Right lobe of liver (tissue), 6 donors: ENCODE measurements at places on chromosomes 1 and 21.

- H3K27me3 ChIP-seq, result no peaks in the 10 kb centered on the region
- H3K4me1 ChIP-seq, result no peaks in the 10 kb centered on the region
- no peaks in the 10 kb centered on the region for H3K36me3 ChIP-seq
- no peak overlapping the region for H3K4me3 ChIP-seq
These were observed 460.0 kb downstream of the NCAM2 start for GRCh38 chr21:21458124-21458631.

- no peaks in the 10 kb centered on the region for H3K4me1 ChIP-seq
- no peaks in the 10 kb centered on the region for H3K27me3 ChIP-seq
- no peaks in the 10 kb centered on the region for H3K36me3 ChIP-seq
- no peak for DNase-seq
These were observed 16.7 kb downstream of the ITPKB start for GRCh38 chr1:226722240-226722900.

- H3K4me3 ChIP-seq, result no peak overlapping the region
- no peaks in the 10 kb centered on the region for H3K4me1 ChIP-seq
- H3K27ac ChIP-seq, result no peak overlapping the region
- DNase-seq, result no peak
- H3K27me3 ChIP-seq, result no peaks in the 10 kb centered on the region
These were observed 324.0 kb upstream of the GREM2 start for GRCh38 chr1:240935920-240936319.

- H3K4me3 ChIP-seq, result no peak overlapping the region
- no peak for DNase-seq
- no peaks in the 10 kb centered on the region for H3K27me3 ChIP-seq
- H3K27ac ChIP-seq, result no peak overlapping the region
- H3K36me3 ChIP-seq, result no peaks in the 10 kb centered on the region
These were observed 53.2 kb downstream of the PTGS2 start for GRCh38 chr1:186627019-186627418.

DNA sequence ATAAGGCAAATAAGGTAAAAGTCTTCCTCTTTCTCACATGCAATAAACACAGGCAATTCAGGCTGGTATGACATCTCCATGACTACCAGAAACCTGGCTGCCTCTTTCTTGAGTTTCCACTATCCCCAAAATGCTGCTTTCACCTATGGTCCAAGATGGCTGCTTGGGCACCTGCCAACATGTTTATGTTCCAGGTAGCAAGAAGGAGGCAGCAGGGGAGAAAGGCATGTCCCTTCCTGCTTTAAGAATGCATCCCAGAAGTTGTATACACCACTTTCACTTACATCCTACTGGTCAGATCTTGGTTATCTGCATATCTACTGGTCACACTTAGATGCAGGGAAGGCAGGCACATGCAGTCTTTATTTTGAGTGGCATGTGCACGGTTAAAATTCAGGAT is 19.4 kb upstream of the ACOT11 start:
- DNase-seq, result no peak
- H3K4me3 ChIP-seq, result no peak overlapping the region
- H3K36me3 ChIP-seq, result no peaks in the 10 kb centered on the region
- no peaks in the 10 kb centered on the region for H3K27me3 ChIP-seq
- H3K27ac ChIP-seq, result no peak overlapping the region
- H3K4me1 ChIP-seq, result no peaks in the 10 kb centered on the region

DNA sequence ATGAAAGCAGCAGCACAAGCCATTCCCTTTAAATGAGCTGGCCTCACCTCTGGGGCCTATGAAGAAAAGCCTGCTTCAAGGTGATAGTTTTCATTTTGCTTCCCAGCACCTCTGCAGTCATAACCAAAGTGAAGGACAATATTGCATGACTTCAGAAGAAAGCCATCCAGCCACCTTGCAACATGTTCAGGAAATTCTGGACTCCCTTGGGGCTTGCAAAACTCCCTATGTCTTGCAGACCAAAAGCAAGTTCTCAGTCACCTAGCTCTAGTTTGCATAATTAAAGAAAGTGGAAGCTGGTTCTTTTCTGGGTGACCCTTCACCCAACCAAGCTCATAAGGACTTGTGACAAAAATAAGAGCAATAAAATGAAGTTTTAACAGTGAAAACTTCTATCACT is 87.6 kb downstream of the GFI1 start:
- no peak overlapping the region for H3K27ac ChIP-seq
- no peaks in the 10 kb centered on the region for H3K36me3 ChIP-seq
- H3K4me3 ChIP-seq, result no peak overlapping the region
- DNase-seq, result no peak
